ENCODE measurements at places on chromosomes 5 and 9. TPM values are rescaled to one million over a fixed set of nuclear protein-coding genes. Genes with fewer than 3 reads are reported as not detected.

BAAT gene
- 0.14 TPM for total RNA-seq

PIP5KL1 gene
- 4.5 TPM for total RNA-seq

GRCh38 chr9:19666575-19666974 is 122.3 kb downstream of the SLC24A2 start:
- no peak for DNase-seq

- DNase-seq, result no peak
These were observed 72.1 kb upstream of the HSPA9 start for GRCh38 chr5:138647261-138647788.

- no peak for DNase-seq
These were observed 3.0 kb upstream of the C1QTNF3 start for GRCh38 chr5:34045996-34046395.
